ENCODE measurements at places on chromosomes 5 and 9. TPM values are rescaled to one million over a fixed set of nuclear protein-coding genes. Genes with fewer than 3 reads are reported as not detected.

GRCh38 chr5:141100243-141100805, at the start of gene PCDHB3:
Gene PCDHB3 (plus strand): TSS chr5:141100473. CDS start chr5:141100650, 177 bp downstream.
- no peaks in the 10 kb centered on the region for H3K36me3 ChIP-seq
- no peaks in the 10 kb centered on the region for H3K4me1 ChIP-seq
- peaks cover 4% of the 10 kb centered on the region for H3K27me3 ChIP-seq

DNA sequence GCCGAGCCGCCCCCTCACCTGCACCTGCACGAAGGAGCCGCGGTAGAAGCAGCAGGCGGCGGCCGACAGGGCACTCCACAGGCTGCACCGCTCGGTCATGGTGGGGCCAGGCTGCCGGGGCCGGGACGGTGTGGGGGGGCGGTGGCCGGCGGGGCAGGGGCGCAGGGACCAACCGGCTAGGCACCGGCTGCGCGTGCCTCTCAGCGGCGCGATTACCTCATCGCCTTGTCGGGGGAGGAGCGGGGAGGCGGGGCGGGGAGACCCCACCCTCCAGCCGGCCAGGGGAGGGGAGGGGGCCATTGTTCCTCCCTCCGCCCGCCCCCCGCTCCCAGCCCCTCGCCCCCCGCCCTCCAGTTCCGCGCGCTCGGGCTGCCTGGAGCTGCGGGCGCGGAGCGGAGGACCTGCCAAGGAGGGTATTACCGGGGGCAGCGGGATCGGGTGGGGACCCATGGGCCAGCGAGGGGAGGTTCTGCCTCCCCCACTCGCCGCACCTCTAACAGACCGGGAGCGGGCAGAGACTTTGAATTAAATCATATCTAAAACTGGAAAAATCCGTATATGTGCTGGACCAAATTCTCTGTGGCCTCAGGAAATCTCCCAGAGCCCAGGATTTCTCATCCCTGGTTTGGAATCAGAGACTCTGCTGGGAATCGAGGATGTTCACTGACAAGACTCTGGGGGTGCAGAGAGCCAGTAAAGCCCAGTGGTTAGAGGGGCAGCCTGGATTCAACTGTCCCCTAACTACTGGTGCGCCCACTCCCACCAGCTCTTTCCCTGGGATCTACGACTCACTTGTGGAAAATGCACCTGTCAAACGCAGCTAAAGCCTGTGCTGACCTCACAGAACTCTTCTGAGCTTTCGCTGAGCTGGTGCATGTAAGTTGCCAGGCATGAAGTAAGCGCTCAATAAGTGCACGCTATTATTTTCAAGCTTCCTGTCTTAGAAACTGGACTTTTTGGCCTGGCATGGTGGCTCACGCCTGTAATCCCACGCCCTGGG, 20.3 kb upstream of the TOR2A start:
- H3K36me3 ChIP-seq, result peaks cover 15% of the 10 kb centered on the region
- no peak overlapping the region for H3K27ac ChIP-seq

- H3K27me3 ChIP-seq, result no peaks in the 10 kb centered on the region
- no peaks in the 10 kb centered on the region for H3K4me1 ChIP-seq
- H3K4me3 ChIP-seq, result no peak overlapping the region
- no peaks in the 10 kb centered on the region for H3K36me3 ChIP-seq
Measured at GRCh38 chr9:134208310-134208841, 44.0 kb upstream of the RNU6ATAC start.

- no peak for DNase-seq
- H3K36me3 ChIP-seq, result no peaks in the 10 kb centered on the region
- no peak overlapping the region for H3K4me3 ChIP-seq
- H3K4me1 ChIP-seq, result no peaks in the 10 kb centered on the region
- H3K27me3 ChIP-seq, result no peaks in the 10 kb centered on the region
Measured at GRCh38 chr9:86485359-86485758, 131.1 kb upstream of the TUT7 start.

- H3K27me3 ChIP-seq, result no peaks in the 10 kb centered on the region
- H3K4me3 ChIP-seq, result no peak overlapping the region
- H3K27ac ChIP-seq, result peak overlapping the region; percentile 55
- H3K4me1 ChIP-seq, result peaks cover 10% of the 10 kb centered on the region
- DNase-seq, result no peak
- H3K36me3 ChIP-seq, result no peaks in the 10 kb centered on the region
Measured at GRCh38 chr9:98248737-98249474, 6.5 kb downstream of the TBC1D2 start.

SLC4A9 gene
- not detected for total RNA-seq

- H3K27ac ChIP-seq, result no peak overlapping the region
- DNase-seq, result no peak
- H3K4me3 ChIP-seq, result no peak overlapping the region
- H3K4me1 ChIP-seq, result no peaks in the 10 kb centered on the region
- no peaks in the 10 kb centered on the region for H3K36me3 ChIP-seq
Measured at GRCh38 chr5:175867587-175868347, 3.6 kb upstream of the CPLX2 start.

SLC36A3 gene
- not detected for total RNA-seq

DNA sequence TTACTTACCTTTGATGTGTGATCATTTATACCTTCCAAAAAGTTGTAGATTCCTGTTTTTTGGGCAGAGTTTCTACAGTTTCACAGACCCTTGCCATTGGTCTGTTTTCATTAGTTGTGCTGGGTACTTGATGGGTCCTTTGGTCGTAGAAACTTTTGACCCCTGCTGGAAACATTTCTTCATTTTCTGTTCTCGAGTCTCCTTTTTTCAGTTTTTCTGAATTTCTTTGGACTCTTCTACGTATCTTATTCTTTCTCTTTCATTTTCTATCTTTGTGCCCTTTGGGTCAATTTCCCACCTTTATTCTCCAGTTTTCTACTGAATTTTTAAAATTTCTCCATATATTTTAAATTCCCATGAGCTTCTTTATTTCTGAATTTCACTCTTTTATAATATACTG, 16.7 kb downstream of the AP3S1 start:
- no peak overlapping the region for H3K27ac ChIP-seq
- peaks cover 5% of the 10 kb centered on the region for H3K36me3 ChIP-seq

DNA sequence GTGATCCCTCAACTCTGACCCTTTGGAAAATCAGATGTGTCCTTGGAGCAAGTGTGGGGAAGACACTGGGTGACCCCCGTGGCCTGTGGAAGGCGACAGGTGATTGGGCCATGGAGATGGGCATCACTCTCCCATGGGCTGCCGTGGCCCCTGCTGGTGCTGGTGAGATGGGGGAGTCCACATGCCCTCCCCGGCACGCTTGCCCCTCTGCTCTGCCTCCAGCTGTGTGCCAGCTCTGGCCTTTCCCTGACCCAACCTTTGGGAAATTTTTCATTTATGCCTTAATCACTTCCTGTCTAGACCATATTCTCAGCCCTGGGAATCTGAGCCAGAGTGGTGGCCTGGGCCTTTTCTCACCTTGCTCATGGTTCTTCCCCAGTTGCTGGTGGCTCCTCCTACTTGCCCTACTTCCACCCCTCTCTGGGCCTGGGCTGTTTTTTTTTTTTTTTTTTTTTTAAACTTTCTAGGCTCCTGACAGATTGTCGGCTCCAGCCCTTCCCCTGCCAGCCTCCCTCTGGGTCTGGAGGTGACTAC, 56.6 kb downstream of the RGS3 start:
- peak; percentile 77 for DNase-seq
- peak overlapping the region; percentile 58 for H3K4me3 ChIP-seq
- peak overlapping the region; percentile 66 for H3K27ac ChIP-seq
- no peaks in the 10 kb centered on the region for H3K27me3 ChIP-seq
- peaks cover 96% of the 10 kb centered on the region for H3K4me1 ChIP-seq

GRCh38 chr9:91026266-91026665, 224.6 kb downstream of the SYK start:
- no peak overlapping the region for H3K27ac ChIP-seq
- no peak for DNase-seq
- no peaks in the 10 kb centered on the region for H3K36me3 ChIP-seq
- H3K4me3 ChIP-seq, result no peak overlapping the region
- no peaks in the 10 kb centered on the region for H3K27me3 ChIP-seq

GDA gene
- total RNA-seq, result not detected

BARHL1 gene
- not detected for total RNA-seq

SH3GL2 gene
- total RNA-seq, result not detected

DNA sequence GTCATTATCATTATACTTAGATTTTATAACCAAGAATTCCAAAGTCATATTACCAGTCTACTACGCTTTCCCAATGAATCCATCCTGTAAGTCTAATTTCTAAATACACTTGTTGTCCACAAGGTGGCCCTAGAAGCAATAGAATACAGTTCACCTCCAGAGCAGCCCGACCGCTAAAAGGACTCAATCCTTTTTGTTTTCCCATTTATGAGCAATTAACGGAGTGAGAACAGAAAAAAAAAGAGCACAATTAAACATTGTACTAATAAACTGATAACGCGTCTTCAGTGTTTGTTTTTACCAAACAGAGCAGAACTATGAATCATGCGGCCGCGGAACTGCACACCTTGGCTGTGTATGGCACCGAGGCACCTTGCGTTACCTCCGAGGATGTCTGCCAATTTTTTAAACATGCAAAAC, 160.7 kb upstream of the DAPK1 start:
- H3K27me3 ChIP-seq, result peaks cover 5% of the 10 kb centered on the region
- no peaks in the 10 kb centered on the region for H3K36me3 ChIP-seq
- no peak overlapping the region for H3K27ac ChIP-seq
- DNase-seq, result no peak
- H3K4me1 ChIP-seq, result peaks cover 5% of the 10 kb centered on the region

MRPL50 gene
- 16.2 TPM for total RNA-seq
